Right atrium auricular region (tissue), 2 donors: ENCODE measurements at places on chromosomes 5 and 9.

DNA sequence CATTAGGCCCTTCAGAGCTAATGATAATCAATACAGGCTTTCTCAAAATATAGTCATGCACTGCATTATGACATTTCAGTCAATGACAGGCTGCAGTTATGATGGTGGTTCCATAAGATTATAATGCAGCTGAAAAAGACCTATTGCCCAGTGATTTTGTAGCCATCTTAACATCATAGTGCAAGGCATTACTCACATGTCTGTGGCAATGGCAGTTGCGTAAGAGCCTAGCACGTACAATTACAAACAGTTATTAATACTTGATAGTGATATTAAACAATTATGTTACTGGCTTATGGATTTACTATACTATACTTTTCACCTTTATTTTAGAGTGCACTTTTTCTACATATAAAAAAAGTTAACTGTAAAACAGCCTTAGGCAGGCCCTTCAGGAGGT lies 214.8 kb downstream of the ISL1 start:
- no peak for DNase-seq

DNA sequence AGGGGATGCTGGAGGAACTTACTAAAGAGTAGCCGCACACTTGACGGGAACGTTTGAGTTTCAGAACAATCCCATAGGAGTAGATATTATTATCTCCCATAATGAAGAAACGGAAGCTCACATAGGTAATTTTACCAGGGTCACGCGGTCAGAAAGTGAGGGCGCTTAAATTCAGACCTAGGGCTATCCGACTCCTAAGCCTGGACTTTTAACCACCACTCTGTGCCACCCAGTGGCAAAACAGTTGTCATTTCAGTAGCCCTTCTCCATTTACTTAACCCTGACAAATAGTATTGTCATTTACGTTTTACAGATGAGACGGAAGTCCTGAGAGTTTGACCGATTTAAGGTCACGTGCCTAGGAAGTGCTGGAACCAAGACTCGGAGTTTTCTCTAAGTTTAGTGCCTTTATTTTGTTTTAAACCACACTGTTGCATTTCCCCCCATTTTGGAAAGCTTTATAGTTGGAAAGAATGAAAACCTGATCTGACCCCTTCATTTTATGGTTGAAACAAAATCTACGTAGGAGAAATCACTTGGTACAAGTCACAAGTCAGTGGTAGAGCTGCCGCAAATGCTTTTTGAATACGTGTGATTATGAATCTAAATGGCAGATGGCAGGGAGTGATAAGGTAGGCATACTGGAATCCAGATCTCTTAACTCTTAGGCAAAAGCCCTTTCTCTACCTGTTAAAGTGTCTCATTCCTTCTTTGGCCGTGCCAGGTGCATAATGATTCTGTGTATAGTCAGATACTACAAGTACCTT lies 650 bp downstream of the MRRF start:
- DNase-seq: no peak

DNA sequence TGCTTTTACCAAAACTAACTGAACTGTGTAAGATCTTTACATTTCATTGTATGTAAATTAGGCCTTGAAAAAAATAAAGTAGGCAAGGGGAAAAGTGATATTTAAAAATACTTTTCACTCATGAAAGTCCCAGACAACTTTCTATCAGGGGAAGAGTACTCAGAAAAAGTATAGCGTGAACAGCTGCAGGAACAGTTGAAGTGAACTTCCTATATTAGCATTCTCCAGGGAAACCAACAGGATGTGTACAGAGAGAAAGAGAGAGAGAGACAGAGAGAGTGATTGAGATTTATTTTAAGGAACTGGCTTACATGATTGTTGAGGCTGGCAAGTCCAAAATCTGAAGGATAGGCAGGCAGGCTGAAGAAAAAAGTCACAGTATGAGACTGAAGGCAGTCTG lies 42.0 kb downstream of the ERMP1 start:
- DNase-seq: no peak

DNA sequence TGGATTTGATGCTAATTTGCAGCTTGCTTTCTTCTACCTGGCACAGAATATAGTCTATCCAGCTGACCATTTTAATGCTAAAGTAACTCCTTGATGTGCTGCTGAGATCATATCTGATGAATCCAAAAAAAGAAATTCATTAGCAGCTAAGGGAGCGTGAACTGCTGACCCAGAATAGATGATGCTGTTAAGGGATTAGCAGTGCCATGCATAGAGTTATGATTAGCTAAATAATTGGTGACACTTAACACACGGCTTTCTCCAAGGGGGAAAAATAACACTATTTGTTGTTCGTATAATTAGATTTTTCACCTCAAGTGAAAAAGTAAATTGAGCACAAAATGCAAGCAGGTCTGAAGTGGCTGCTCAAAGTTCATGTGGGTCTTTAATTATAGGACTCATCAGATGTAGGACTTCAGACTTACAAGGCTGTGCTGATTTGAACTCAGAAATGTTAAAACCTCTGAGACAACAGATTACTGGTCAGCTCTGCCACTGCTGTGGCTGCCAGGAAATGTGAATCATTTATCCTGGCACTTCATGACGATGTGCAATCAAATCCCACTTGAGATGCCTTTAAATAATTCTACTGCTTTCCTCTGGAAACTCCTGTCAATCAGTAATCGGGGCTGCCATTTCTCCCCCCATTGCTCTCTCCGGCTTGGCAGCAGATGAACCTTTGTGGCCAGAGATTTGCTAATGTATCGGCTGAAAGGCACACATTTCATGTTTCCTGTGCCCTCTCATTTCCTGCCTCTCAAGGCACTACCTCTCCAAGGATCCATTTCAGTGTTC lies 291.6 kb upstream of the C9orf72 start:
- no peak for DNase-seq

- DNase-seq: no peak
These were observed 18.4 kb downstream of the ADAMTS16 start for GRCh38 chr5:5158472-5158895.

DNA sequence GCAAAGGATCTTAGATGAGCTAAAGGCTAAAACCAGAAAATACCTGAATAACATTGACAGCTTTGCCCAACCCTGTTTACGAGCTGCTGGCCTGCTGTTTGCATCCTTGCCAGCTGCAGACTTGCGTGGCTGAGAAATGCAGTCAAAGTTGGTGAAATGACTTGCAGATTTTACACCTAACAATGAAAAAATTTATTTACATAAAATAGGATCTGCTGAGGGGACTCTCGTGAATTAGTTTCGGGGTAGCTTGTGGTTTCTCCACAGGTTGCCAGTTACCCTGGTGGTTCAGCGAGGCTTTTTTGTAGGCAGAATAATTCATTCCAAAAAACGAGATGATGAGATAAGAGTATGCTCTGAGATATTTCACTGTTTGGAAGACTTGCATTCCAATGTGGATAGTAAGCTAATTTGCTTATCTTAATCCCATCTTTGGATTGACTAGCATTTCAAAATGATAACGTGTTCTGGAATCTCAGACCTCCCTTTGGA lies 65.7 kb upstream of the FANCC start:
- no peak for DNase-seq
